ENCODE measurements at places on chromosomes 13 and 19. TPM values are rescaled to one million over a fixed set of nuclear protein-coding genes. Genes with fewer than 3 reads are reported as not detected.

HIF3A gene
- total RNA-seq, result not detected

ZNF155 gene
- total RNA-seq, result 13.3 TPM

- no peak for DNase-seq
Observed at GRCh38 chr13:19794631-19795030, 11.9 kb upstream of the PSPC1 start.

DNA sequence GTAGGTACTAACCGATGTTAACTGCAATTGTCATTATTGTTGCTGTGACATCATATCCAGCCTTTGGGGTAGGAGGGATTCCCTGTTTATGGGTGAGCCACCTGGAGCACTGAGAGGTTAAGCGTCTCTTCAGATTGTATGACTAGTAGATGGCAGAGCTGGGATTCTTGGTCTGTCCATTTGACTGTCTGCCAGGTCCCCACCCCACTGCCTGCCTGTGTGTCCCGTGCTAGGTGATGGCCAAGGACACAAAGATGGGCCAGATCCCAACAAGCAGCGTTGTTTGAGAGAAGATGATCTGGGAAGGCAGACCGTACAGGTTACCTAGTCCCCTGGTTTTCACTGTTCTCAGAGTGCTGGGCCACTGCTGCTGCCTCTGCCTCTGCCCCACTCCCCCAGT is 16.6 kb downstream of the PPP2R1A start:
- no peak for DNase-seq

DNA sequence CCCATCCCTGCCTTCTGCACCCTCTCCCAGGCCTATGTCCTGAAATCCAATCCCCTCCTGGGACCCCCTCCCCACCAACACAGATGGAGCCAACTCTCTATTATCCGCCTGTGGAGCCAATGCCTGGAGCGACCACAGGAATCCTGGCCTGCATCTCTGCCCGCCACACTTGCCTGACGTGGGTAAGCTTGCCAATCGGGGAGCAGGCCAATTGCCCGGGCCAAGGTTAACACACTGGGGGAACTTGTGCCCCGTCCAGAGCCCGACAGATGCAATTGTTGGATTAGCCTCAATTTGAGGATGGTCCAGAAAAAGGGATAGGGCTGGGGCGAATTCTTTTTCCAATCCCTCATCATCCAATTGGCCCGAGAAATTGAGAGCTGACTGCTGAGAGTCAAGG is 5.9 kb downstream of the WIZ start:
- DNase-seq, result no peak

DNA sequence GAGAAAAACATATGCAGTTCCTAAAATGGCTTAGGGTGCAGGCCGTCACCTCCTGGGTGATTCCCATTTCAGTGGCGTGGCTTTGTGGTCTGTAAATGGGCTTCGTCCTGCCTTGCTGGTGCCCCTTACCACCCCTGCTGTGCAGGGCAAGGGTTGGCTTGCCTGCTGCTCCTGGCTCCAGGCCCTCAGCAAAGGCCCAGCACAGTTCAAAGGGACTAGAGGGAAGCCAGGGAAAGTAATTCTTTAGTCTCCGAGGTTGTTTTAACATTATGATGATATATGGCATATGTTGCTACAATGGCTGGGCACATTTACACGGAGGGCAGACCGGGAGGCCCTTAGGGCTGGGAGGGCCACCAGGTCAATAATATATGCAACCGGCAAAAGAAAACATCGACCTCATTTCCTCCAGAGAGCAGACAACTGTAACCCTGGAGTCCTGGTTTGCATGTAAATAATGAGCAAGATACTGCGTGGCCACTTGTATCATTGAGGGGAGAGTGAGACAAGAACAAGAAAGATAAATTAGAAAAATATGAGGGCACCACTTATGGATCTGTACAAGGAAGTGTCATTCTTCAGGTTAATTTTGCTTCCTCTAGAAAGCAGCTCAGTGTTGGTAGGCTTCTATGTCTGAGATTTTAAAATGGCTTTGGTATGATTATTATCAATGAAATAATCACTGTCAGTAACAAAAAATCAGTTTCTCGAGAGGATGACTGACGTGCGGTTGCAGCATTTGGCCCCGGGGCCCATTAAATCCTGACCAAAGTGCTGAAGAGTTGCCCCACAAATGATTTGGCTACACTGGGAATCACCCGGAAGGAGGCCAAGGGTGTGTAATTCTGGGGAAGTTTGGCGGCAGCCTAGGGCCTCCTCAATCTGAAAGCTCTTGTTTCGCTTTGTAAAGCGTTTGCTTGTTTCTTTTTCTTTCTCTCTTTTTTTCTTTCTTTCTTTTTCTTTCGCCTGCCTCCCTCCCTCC is 32.8 kb upstream of the URI1 start:
- DNase-seq, result no peak
